ENCODE measurements at places on chromosomes 11 and 22.
A peak's percentile ranks its signal among the peaks of the same experiment; 100 is the strongest.

- peak; percentile 99 for DNase-seq
Observed at GRCh38 chr22:18057568-18058209, 20.1 kb upstream of the PEX26 start.

DNA sequence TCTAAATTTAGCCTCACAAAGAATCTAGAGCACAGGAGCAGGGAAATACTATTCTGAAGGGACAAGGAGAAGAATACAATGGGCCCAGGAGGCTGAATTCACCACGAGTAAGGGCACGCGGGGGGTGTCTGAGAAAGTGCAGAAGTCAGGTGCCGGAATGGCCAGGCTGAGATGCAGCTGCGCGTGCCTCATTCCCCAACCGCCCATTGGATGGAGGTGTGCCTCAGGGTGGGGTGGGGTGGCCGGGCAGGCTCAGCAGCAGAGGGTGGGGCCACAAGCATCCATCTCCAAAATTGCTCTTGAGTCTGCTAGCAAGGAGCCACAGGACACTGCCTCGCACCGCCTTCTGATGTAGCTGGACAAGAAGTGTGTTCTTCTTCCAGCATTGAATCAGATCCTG lies 387.0 kb downstream of the SHANK2 start:
- no peak for DNase-seq

- peak; percentile 56 for DNase-seq
Observed at GRCh38 chr11:59053387-59053786, 32.7 kb upstream of the GLYATL1B start.

DNA sequence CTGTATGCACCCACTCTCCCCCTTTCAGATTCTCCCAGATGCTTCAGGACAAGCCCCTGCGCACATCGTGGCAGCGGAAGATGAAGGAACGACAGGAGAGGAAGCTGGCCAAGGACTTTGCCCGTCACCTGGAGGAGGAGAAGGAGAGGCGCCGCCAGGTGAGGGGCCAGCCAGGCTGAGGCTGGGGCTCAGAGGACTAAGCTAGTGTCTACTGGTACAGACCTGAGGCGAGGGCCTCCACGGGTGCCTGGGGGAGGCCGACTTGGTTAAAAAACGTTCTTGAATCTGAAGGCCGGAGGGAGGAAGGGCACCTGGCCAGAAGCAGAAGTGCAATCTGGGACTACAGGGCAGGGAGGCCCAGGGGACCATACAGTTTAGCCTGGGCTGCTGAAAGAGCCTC lies 6.0 kb downstream of the CCDC86 start:
- no peak for DNase-seq

DNA sequence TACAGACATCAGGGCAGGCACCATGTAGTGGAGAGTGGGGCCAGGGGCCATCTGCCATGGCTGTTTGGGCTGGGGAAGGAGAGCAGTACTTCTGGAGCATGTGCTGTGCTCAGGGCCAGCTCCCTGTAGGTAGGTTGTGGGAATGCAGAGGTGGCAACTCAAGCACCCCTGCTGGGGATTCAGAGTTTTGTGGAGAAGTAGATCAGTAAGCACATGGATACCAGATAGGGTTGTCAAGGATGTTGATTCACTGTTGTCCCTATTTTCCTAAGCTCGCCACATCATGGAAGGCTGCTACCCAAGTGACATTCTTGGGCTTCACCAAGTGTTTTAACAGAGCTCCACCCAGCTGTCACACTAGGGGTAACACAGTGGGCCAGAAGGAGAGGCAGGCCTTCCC lies 67.2 kb downstream of the BMAL1 start:
- DNase-seq, result no peak

DNA sequence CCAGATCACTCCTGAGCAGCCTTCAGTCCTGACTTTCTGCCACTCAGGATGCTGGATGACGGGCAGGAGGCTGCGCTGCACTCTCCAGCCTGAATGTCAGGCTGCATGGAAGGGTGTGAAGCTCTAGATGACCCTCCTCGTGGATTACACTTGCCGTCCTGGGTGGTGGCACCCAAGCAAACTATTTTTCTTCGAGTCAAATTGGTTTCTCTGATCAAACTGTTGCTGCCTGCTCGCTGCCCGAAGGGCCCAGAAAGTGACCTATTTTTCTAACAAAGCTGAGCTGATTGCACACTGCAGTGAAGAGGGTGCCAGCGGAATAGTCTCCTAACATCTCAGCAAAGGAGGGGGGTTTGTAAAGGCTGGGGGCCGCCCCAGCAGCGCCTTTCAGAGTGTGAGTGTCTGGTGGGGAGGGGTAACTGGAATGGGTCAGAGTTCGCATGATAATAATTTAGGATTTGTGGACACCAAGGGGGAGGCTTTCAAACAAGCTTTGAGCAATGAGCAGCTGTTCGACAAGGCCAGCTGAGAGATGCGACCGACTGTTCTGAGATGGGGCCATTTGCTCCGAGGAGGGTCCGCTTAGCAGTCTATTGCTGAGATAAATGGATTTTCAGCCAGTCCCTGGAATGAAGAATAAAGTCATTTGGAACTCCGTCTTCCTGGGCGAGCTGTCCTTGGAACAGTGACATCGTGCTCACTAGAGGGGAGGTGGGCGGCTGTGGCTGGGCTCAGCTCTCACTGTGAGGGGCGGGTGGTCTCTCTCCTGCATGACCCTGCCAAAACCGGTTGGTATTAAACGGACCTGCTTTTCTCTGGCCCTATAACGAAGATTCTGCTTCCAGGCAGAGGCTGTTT lies 537.6 kb downstream of the BRD1 start:
- DNase-seq, result no peak

DNA sequence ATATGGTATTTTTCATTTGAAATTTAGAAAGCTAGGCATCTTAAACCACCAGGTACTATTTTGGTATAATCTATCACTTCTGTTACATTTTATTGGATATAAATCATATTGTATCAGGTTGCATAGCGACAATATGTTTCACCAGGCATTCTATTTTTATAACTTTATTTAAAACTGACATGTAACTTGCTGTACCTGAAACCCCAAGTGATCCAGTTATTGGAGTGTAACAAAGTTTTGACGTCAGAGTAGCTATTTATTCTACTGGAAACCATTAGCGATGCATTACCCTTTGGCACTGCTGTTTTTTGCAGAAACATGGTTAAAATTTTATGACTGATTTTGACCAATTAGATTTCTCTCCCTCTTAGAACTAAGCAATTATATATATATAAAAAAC lies 160.7 kb downstream of the METTL15 start:
- no peak for DNase-seq

DNA sequence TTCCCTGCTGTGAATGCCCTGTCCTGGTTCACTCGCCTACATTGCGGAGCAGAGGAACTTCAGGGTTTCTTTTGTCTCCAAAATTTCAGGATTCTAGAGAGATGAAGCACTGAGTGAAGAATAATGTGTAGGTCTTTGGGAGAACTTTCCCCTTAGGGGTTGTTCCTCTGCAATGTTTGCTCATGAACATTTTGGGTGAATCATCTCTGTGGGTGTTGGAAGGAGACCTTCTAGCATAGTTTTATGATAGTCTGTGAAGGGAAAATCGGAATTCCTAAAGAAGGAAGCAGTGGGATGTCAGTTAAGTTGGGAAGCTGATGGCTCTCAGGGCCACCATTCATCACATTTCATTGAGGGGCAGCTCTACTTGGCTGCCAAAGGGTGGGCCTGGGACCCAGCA lies 64.8 kb downstream of the MIAT start:
- peak; percentile 78 for DNase-seq

GRCh38 chr11:94241896-94242295 lies 62.5 kb upstream of the IZUMO1R start:
- no peak for DNase-seq

- DNase-seq, result no peak
Observed at GRCh38 chr11:73983741-73984538, 1.3 kb upstream of the UCP2 start.

GRCh38 chr11:11163236-11163635 lies 189.8 kb downstream of the CSNK2A3 start:
- DNase-seq, result peak; percentile 35

DNA sequence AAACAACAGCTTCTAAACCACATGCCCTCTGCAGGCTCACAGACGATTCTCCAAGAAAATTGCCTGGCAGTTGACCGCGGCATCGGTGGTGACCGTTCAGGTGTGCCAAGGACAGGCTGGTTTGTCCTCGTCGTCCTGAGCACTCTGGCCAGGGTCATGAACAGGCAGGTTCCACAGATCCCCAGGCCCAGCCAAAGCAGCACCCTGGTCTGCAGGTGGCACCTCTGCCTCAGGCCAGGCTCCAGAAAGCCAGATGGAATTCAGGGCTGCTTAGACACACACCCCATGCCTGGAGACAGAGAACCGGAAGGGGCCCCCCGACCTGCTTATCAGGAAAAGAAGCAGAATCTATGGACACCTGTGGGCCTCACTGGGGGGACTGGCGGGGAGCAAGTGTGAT lies 338.7 kb downstream of the BRD1 start:
- DNase-seq, result no peak

DNA sequence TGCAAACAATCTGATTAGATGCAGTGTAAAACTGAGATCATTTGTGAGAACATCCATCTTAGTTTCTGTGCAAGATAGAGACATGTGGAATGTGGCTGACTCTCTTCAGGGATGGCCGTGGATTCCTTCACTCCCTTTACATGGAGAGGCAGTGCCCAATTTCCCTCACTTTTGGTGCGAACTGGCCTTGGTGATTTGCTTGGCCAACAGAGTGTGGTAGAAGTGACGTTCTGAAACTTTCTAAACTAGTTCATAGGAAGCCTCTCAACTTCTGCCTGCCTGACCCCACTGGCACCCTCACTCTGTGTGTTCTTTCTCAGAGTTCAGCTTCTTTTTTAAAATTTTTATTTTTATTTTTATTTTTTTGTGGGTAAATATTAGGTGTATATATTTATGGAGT lies 9.9 kb upstream of the SYT13 start:
- DNase-seq, result no peak

Measured in ELR (cell line).